Ecto neural progenitor cell (in vitro differentiated cells): ENCODE measurements at places on chromosomes 4 and X.

- DNase-seq, result no peak
Observed at GRCh38 chrX:13597874-13598273, 28.5 kb downstream of the EGFL6 start.

DNA sequence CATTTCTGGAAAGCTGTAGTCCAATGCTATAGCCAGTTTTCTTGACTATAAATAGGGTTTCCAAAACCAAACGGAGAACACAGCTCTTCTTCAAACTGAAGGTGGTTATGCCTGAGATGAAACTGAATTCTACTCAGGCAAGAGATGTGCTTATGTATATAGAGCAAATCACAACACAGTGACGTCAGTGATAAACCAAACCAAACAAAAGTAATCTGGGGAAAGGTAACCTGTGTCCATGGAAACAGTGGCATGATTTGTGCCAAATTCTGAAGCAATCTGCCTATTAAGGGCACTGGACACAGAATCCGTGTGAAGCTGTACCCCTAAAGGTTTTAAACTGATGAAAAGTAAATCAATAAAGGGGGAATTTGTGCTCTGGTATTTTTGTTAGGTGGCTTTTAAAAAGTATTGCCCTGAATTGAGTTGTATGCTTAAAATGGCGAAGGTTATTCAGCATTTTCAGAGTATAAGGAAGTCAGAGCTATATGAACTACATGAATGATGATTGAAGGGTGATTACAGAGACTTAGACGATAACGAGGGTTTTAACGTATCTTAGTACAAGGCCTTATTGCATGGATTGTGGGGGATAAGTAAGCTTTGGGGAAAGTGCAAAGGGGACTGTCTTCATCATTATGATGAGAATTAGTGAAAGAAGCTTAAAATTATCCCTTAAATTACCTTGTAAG lies 38.6 kb downstream of the NPY5R start:
- no peak for DNase-seq

DNA sequence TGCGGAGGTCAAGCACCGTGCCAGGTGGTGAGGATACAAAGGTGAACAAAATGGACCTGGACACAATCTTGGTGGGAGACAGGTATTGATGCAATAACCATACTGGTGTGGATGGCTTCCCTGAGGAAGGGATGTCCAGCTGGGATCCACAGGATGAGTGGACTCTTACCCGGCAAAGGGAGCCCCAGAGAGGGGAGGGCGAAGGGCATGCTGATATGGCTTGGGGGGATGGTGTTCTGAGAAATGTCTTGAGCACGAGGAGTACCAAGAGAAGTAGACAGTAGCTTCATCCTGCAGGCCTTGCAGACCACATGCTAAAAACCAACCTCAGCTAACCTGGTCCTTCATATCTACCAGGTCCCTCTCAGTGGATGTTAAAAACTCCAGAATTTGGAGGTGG lies 220.8 kb downstream of the NWD2 start:
- no peak for DNase-seq

- DNase-seq, result no peak
Observed at GRCh38 chr4:126560794-126561193, 1072.0 kb upstream of the INTU start.

GRCh38 chr4:155085843-155086530 lies 122.4 kb upstream of the NPY2R start:
- DNase-seq, result no peak

- no peak for DNase-seq
Observed at GRCh38 chrX:138690591-138690990, 20.9 kb downstream of the FGF13 start.

DNA sequence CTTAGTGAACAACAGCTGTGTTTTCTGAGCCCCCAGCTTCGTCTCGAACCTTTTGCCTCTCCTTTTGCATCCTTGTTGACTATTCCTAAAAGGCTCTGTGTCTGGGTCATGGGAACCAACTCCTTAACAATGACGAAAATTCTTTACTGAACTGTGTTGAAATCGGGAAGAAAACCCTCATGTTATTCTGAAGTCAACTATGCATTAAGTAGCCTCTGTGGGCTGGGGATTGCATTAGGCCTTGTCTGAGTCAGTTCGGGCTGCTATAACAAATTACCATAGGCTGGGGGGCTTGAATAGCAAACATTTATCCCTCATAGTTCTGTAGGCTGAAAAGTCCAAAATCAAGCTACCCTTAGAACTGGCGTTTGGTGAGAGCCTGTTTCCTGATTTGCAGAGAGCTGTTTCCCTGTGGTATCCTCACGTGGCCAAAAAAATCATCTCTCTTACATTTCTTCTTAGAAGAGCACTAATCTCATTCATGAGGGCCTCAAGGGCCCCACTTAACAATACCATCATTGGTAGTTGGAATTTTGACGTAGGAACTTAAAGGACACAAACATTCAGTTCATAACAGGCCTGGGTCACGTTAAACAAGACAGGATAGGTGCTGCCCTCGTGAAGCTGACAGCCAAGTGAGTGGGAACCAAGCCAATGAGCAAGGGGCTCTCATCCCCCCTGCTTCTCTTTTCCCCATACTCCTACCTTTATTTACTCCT lies 75.9 kb downstream of the CLNK start:
- no peak for DNase-seq

DNA sequence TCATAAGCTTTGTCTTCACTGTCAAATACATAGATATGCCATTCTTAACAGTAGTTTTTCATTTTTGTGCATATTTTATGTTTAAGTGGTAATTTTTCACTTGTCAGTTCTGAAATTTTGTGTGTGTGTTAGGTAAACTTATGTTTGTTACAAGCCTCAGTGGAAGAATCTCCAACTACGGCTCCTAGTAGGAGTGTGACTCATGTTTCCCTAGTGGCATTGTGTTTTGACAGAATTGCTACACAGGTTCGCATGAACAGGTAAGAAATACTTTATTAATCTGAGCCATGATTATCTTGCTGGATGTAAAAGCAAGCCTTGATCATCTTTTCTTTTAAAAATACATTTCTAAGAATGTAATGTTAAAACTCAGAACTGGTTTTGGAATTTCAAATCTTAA lies 94.4 kb downstream of the BLTP1 start:
- no peak for DNase-seq

- no peak for DNase-seq
Observed at GRCh38 chr4:186424745-186425144, 130.6 kb downstream of the MTNR1A start.

GRCh38 chrX:21657318-21658151 lies 595 bp downstream of the KLHL34 start:
- no peak for DNase-seq

DNA sequence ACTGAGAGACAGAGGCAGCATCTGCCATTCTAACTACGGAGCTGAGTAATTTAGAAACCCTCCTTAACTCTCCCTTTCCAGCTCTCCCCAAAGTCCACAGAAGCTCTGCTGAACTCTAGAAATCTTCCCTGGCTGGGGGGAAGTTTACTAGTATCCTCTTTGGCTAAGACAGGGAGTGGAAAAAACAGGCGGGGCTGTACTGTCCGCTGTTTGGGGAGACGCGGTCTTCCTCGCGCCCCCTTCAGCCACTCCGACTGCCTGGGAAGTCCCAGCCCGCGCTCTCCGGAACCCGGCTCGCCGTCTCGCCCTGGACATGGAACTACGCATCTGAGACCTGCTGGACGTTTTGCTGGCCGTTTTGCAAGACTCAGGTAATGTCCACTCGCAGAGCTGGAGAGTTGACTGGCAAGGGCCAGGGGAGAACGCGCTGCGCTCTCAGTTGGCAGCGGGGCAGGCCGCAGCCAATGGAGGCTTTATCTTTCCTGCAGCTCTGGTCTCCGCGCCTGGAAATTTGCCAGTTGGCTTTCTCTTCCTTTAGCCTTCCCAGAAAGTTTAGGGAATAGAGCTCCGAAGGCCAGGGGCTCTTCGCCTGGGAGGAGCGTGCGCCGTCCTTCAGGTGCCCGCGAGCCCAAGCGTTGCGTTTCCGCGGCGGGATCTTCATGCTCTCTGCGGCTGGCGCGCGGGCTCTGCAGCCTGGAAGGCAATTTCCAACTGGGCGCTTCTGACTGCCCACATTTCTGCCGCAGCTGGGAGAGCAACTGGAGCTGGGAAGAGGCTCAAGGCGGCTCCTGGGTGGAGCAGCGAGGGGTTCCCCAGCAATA lies 892 bp downstream of the IL1RAPL2 start:
- DNase-seq, result peak; percentile 49

DNA sequence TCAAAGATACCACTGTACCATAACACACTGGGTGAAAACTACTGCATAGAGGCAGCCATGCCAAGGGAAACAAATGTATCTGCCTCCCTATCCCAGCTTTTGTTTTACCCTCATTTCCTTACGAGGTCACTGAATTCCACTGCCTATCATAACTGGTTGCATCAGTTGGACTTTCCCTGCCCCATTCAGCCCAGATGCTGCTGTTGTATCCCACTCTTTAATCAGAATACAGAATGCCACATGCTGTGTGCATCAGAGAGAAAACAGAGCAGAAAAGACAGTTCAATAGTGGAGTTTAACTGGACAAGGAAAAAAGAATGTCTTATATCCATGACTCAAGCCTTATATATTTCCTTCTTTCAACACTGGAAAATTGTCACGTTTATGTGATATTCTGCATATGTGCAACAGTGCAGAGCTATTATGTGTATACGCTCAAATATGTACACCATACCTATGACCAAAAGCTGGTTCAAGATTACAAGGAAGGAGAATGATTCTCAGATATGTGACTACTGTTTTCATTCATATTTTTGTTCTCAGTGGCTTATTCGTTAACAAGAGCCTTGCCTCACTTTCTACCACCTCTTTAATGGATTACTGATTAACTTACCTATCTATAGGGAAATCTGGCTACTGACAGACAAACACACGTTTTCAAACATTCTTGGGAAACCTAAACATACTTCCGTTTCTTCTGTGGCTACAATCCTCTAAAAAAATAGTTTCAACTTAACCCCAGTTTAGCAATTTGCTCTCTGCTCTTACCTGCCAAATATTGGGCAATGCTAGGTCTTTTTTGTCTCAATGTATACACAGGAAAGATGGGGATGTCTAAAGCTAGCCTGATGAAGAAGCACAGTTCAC lies 378.9 kb downstream of the SMARCA1 start:
- no peak for DNase-seq

DNA sequence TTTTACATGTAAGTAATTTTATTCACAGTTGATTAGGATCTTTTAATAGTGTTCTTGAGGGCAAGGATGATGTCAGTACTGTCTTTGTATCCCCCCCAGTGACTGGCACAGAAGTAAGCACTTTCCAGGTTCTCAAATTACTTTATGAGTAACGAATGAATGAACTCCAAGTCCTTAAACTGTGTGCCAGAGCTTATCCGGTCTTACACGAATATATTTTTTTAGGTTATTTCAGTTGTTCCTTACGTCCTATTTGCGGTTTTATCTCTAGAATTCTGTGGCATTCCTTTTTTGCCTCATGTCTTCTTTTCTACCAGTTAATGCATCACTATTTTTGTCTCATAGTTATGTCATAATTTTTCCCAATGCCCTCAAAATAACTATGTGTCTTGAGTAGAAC lies 106.9 kb upstream of the MID1IP1 start:
- DNase-seq, result no peak

GRCh38 chr4:83217721-83218522 lies 66.7 kb downstream of the COQ2 start:
- no peak for DNase-seq

DNA sequence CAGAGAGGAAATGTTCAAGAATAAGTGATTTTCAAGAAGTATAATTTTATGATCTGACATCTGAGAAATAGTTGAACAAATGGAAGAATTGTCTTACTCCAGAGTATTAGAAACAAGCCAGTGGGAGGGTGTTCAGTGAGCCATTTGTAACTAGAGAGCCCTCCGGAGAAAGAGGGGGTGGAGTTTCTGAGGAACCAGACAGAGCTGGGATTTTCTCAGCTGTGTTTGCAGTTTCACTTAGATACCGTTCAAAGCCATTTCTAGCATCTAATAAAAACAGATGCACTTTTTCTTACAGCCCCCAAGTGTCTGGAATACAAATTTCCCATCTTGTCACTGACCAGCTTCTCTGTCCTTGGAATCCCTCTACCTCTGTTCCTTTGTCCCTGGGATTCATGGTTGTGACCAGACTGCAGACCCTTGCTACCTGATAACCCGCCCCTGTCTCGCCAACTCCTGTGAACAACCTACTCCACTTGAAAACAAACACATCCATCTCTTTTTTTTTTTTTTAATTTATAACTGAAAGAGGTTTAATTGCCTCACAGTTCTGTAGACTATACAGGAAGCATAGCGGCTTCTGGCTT lies 132.8 kb upstream of the KLF3 start:
- no peak for DNase-seq

DNA sequence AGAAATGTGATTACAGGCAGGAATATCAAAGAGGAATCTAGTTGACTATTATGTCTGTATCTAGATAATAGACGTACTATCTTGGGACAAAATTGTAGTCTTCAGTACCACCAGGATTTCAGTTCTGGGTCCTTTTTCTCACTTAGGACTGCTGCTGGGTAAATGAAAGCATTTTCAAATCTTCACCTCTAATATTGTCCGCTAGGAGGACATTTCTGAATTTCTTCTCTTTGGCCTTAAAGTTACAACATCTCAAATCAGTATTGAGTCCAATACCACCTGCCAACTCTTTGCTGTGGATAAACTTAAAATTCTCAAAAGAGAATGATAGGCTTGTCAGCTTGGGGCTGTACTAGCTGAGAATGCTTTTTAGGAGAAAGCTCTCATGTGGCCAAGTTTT lies 6.0 kb downstream of the FGF16 start:
- no peak for DNase-seq

GRCh38 chr4:21742326-21742725 lies 206.2 kb downstream of the KCNIP4 start:
- DNase-seq, result no peak

DNA sequence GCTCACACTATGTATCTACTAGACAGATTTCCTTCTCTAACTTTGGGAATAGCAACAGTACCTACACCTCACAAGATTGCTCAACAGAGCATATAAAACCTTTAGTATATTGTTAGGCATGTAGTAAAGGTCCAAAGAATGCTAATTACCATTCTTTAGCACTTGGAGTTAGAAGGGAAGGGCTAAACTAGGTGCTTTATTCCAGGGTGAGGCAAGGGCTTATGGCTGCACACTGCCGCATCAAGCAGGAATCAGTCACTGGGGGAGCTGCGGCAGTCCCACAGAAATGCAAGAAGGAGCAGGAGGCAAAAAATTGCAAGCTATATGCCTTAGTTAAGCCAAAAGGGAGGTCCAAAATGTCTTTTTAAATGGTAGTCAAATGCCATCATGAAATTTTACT lies 162.7 kb downstream of the PPP3CA start:
- no peak for DNase-seq

DNA sequence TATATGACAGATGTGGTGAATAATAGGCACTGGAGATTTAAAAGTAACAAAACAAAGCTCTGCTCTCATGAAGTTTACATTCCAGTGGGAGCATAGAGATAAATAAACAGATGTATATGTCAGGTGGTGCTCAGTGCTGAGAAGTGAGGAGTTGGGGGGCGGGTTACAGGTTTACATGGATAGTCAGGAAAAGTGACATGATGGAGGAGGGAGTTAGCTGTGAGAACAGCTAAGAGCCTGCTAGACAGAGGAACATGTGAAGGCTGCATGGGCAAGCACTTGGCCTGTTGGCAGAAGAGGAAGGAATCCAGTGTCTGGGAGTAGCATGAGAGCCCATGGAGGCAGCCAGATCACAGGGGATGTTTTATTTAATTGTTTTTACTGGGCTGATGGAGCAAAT lies 10.2 kb upstream of the TMEM156 start:
- no peak for DNase-seq

- no peak for DNase-seq
Observed at GRCh38 chrX:25290132-25290531, 274.4 kb upstream of the ARX start.
